ENCODE measurements at places on chromosomes 2 and 18.

- DNase-seq: no peak
Observed at GRCh38 chr2:219430633-219431615, 3.7 kb upstream of the SPEG start.

- DNase-seq: no peak
Observed at GRCh38 chr2:85887566-85888019, 1.2 kb downstream of the ST3GAL5 start.

GRCh38 chr2:196821195-196821594 is 12.0 kb upstream of the C2orf66 start:
- no peak for DNase-seq

- DNase-seq: no peak
Observed at GRCh38 chr2:42385225-42385624, 24.2 kb upstream of the COX7A2L start.

DNA sequence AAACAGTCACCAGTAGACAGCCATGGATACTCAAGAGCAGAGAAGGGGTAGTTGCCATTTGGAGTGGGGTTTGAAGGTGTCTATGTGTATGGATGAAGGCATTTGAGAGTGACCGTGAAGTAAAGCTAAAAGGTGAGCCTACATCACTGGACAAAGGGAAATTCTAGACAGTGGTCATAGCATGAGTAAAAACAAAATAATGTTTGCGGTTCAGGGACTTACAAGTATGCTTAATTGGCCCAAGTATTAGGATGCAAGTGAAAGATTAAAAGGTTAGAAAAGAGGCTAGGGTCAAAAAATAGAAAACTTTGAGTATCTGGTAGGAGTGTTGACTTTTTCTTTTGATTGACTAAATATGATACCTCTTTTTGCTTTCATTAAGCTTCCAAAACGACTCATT is 238.1 kb upstream of the SLC8A1 start:
- no peak for DNase-seq

GRCh38 chr2:10169581-10169980 is 47.0 kb downstream of the RRM2 start:
- no peak for DNase-seq

- DNase-seq: no peak
Observed at GRCh38 chr2:192604295-192604694, 409.6 kb upstream of the TMEFF2 start.

- DNase-seq: no peak
Observed at GRCh38 chr2:191263050-191263449, 17.8 kb downstream of the MYO1B start.
